Right renal cortex interstitium (tissue), 3 donors: ENCODE measurements at places on chromosomes 6 and 20. TPM values are rescaled to one million over a fixed set of nuclear protein-coding genes. Genes with fewer than 3 reads are reported as not detected.

- DNase-seq = no peak
These were observed 880.4 kb downstream of the EPHA7 start for GRCh38 chr6:92538926-92539325.

- no peak for DNase-seq
These were observed 87.0 kb upstream of the SUPT3H start for GRCh38 chr6:45464685-45465084.

GRCh38 chr20:21315138-21315537 lies 12.0 kb downstream of the XRN2 start:
- no peak for DNase-seq

DNA sequence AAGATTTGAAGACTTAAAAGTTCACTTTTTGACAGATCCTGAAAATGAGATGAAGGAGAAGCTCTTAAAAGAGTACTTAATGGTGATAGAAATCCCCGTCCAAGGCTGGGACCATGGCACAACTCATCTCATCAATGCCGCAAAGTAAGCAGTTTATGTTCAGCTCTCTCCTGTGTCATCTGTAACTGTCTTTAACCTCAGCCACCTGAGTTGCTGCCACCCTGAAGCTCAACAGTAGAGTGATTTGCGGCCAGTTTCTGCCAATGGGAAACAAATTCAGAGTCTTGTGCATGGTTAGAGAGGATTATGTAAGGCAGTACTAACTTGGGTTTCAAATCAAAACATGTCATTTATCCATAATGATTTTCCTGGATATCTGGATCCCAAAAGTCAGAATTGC lies 10.1 kb downstream of the TNFAIP3 start:
- no peak for DNase-seq

The RALY gene
- polyA plus RNA-seq = 144 TPM

DNA sequence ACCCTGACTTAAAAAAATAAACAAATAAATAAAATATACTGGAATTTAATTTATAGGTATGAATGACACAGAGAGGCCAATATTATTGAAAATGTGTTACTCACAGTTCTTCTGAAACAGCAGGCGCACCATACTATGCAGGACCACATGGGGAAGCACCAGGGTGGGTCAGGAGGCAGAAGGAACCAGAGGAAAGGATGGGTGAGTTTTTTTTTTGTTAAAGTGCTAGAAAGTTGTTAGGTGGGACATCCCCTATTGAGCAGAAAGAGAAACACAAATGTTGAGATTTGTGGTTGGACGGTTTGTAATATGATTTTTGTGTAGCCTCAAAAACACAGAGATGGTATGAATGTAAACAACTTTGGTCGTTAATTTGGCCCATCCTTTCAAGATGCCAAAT lies 26.0 kb downstream of the PTPRA start:
- no peak for DNase-seq

The GPR63 gene
- polyA plus RNA-seq = 2.8 TPM

GRCh38 chr6:3251462-3252314 lies 7.1 kb upstream of the PSMG4 start:
- no peak for DNase-seq

DNA sequence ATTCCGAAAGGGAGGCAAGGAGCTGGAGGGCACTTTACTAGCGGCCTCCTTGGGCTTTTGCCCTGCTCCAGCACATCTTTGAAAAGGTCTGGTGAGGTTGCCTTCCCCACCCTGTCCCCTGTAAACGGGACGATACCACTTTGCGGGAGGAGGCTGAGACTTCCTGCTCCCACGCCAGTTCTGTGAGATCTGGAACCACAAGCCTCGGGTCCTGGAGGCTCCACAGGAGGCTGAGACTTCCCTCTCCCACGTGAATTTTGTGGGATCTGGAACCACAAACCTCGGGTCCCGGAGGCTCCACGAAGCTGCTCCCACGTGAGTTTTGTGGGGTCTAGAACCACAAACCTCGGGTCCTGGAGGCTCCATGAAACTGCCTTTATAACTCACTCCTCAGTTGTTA lies 209.3 kb downstream of the DLL1 start:
- DNase-seq = no peak

GRCh38 chr20:10213526-10213925 lies 5.1 kb upstream of the SNAP25 start:
- DNase-seq = no peak

The TPD52L2 gene
- 81.3 TPM for polyA plus RNA-seq

- DNase-seq = no peak
These were observed 86.2 kb downstream of the CDS2 start for GRCh38 chr20:5212907-5213487.

The CSNK2A1 gene
- polyA plus RNA-seq = 132 TPM

GRCh38 chr6:68046302-68046701 lies 588.8 kb upstream of the ADGRB3 start:
- DNase-seq = no peak

DNA sequence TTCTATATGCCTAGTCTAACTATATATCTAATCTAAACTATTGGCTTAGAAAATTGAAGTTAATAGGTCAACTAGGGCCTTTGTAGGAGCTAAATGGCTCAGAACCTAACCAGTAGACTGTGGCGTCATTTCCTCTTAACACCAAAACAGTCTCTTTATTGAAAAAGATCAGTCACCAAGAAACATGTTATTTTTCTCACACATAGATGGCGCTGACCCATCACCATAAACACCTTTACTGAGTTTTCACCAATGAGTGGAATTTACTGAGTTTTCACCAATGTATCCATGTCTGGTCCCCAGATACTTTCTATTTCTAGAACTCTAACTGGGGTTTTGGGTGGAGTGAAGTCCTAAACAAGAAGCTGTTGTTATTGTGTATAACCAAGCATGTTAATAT lies 636.0 kb downstream of the BCKDHB start:
- DNase-seq = no peak

DNA sequence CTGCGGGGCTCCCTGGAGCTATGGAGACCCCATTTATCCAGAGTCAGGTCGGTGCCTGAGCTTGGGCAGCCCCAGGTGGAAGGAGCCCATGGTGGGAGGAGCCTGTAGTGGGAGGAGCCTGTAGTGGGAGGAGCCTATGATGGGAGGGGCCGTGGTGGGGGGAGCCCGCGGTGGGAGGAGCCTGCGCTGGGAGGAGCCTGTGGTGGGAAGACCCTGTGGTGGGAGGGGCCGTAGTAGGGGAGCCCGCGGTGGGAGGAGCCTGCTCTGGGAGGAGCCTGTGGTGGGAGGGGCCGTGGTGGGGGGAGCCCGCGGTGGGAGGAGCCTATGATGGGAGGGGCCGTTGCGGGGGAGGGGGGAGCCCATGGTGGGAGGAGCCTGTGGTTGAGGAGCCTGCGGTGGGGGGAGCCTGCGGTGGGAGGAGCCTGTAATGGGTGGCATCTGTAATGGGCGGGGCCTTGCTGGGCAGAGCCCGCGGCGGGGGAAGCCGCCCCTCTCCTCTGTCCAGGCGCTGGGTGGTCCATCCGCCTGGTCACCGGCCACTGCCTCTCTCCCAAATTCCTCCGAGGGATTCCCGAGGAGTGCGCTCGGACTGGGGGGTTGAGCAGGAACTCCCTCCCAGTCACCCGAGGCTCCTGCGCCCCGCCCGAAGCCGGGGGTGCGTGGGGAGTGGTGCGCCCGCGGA lies 567 bp upstream of the FNDC11 start:
- no peak for DNase-seq

The FILIP1 gene
- polyA plus RNA-seq = 3.6 TPM

DNA sequence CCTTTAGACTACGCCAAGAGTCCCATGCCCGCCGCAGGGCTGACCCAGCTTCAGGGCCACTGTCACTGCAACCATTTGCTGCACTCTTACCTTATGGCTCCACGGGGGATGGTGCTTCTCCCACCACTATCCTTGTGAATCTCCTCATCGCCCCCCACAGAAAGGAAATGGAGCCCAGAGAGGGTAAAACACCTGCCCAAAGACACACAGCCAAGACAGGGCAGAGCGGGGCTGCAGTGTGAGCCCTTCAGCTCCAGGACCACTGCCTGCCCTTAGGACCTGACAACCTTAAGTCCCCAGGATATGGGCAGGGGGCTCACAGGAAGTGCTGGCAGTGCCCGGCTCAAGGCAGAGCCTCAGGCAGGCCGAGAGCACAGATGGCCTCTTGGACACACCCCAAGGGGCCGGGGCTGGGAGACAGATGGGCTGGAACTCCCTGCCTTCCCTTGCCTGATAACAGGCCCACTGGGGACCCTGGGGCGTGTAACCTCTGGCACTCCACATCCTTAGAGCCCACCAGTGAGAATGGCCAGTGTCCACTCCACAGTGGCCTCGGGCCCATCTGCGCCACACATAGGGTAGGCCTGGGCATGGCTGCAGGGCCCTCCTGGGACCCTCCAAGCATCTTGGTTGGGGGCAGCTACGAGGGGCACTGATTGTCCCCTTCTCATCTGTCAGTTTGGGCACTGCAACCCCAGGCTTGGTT lies 265.2 kb downstream of the TAF4 start:
- DNase-seq = no peak

- no peak for DNase-seq
These were observed 18.7 kb upstream of the PLCG1 start for GRCh38 chr20:41118632-41119031.
